ENCODE measurements at places on chromosomes 2 and 18.
A peak's percentile ranks its signal among the peaks of the same experiment; 100 is the strongest.

GRCh38 chr2:165015052-165015642, 59.8 kb upstream of the SLC38A11 start:
- DNase-seq = peak; percentile 54

GRCh38 chr2:143420313-143420712, 291.1 kb downstream of the ARHGAP15 start:
- DNase-seq = no peak

GRCh38 chr2:106030287-106031268, 163.5 kb downstream of the UXS1 start:
- DNase-seq = peak; percentile 32

DNA sequence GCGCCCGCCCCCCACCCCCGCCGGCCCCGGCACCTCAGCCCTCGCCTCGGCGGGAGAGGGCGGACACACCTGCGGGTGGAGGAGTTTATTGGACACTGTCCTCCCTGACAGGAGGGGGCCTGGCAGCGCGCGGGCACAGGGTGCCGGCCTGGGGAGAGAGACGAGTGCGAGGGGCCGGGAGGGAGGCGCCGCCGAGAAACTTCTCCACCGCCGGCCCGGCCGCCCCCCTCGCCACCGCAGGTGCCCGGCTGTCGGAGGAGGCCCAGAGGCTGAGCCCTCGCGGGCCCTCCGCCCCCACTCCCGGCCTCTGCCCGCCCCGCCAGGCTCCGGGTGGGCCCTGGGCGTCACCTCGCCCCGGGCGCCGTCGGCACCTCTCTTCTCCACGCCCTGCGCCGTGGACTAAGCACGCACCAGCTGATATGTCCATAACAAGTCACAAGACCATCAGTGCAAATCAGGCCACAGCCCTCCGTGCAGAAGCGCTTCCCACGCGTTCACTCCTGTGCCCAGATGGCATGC, 311.3 kb downstream of the CELF4 start:
- no peak for DNase-seq

DNA sequence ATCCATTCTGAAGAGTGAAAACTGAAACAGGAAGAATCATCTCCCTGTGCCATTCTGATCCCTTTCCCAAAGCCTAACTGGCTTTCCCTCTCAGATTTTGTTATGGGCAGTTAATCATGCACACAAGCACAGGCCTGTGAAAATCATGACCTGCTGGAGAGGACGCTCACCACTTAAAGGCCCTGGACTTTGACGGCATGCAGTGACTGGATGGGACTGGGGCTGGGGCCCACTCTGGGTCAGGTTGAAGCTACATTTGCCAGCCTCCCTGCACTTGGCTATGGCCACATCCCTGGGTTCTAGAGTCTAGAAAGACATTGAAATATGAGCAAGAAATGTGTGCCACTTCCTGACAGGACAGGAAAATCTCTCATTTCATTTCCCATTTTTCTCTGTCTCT, 12.9 kb downstream of the PDE11A start:
- no peak for DNase-seq

- DNase-seq = peak; percentile 87
These were observed 916 bp upstream of the PDCD1 start for GRCh38 chr2:241859436-241860183.

- DNase-seq = no peak
These were observed 134.0 kb upstream of the LYPD1 start for GRCh38 chr2:132804051-132804450.

GRCh38 chr2:65177751-65178442, 48.0 kb upstream of the RAB1A start:
- no peak for DNase-seq

- no peak for DNase-seq
These were observed 29.0 kb upstream of the KCNG2 start for GRCh38 chr18:79768745-79769144.

- DNase-seq = no peak
These were observed 864.6 kb upstream of the FSHR start for GRCh38 chr2:50018921-50019320.

- no peak for DNase-seq
These were observed 18.0 kb downstream of the MARCHF4 start for GRCh38 chr2:216354306-216354705.

DNA sequence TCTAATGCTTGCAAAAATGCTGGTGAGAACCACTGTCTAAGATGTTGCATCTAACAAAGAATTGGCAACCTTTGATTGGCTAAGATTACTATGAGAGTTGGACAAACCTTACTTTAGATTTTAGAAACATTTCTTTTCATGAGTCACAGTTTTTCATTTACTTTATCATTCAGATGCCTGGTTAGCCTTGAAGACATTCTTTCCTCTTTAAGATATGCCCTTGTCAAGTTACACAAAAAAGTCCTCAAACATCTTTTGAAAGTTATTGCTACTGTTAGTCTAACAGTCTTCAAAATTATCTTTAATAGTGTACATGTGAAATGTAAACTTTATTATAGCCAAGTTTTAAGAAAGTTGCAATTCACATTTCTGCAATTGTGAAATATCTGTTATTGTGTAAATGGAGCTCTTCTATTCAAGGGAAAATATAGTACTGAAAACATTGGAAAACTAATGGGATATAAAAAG, 276.3 kb downstream of the RND3 start:
- no peak for DNase-seq

- DNase-seq = no peak
These were observed 2.9 kb downstream of the RNF149 start for GRCh38 chr2:101305492-101306078.

DNA sequence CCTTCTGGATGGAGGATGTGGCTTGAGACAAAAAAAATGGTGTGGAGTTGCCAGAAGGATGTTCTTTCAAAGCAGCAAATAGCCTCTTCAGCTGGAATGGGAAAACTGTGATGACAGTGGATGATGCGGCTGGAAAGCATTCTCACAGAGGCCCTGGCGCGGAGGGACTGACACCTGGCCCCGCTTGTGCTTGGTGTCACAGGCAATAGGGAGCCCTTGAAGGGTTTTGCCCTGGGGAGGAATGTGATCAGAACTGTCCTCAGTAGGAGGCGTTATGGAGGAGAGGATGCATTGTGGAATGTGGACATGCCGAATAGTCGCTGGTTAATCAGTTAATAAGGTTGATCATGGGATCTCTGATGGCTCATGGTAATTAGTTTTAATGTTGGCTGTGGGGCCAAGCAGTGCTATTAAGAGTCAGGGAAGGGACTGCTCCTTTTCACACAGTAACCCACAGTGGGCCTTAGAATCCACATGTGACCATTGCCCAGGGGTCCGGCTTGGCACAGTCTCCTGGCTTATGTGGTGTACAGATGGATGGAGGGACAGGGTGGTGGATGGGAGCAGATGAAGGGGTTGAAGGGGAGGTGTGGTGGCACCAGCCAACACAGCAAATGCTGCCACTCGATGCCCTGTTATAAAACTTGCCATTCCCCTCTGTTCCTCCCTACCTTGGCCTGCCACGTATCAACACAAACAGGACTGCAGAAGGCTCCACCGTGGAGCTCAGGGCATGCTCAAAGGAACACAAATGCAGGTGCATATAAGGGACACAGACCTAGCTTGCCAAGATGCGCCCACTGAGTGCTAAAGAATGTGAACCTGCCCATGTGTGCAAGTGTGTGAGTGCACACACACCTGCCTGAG, 71.7 kb downstream of the CIB4 start:
- DNase-seq = no peak

- DNase-seq = no peak
These were observed 77.2 kb downstream of the C1D start for GRCh38 chr2:67985586-67985985.

DNA sequence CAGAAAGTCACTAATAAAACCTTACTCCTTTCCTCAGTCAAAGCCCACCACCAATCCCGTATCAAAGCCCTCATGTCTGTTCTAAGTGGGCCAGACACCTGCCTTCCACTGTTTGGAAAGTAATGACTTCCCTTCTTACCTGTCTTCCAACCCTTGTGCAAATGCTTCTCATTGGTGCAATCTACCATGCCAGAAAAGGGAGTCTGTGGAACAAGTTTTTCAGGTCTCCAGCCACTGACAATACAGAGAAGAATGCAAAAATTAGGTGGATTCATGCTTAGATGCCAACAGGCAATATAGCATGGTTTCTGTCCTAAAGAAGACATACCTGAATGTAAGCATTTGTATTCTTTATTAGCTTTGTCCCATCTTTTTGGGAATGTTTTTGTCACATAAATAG, 1140.6 kb upstream of the LRRTM1 start:
- no peak for DNase-seq

DNA sequence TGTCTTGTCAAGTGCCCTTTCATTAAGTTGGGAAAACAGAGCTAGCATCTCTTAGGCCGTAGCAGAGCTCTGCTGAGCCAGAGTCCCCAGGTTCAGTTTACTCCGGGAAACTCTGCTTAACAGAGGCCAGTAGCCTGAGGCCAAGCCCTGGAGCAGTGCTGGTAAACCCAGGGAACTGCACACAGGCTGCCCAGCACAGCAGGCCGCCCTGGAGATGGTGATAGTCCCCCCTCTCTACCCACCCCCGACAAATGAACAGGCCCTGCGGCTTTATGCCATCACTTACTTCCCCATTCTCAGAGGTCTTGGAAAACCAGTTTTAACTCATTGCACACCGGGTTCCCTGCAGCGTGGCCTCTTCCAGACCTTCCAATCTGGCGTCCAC, 3.5 kb downstream of the CNNM4 start:
- no peak for DNase-seq

GRCh38 chr2:109027702-109028101, 38.7 kb upstream of the EDAR start:
- DNase-seq = no peak

GRCh38 chr2:220224691-220225543, 597.5 kb downstream of the SLC4A3 start:
- no peak for DNase-seq

DNA sequence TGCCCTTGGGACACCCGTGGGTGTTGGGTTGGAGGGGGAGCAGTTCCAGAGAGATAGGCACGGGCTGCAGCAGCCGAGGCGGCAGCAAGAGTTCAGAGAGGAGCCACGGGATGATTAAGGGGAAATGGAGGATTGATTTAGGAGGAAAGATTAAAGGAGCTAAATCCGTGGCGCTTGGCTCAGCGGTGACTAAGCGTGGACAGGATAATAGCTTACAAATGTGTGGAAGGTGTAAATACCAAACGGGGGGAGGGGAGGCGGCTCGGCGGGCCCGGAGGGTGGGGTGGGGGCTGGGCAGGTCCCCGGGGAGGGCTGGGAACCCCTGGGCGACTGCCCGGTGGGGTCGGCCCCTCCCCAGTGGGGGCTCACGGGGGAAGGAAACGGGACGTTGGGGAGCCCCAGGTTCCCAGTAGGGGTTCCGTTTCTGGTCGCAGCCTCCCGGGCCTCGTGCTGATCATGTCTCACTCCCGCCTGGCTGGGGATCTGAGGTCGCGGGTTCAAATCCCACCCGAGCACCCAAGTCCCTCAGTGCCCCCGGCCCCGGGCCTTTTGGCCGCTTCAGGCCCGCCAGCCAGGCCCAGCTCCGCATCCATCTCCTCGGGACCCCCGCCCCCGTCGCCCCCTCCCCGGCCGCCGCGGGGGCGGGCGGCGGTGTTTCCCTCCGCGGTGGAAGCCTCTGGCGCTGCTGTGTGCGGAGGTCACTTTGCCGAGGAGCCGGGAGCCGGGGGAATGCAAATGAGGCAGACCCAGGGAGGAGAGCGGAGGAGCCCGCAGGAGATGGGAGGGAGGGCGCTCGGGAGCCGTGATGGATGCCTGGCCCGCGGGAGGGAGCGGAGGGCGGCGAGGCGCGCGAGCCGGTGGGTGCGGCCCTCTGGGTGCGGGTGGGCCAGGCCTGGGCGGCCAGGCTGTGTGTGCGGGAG, 8.1 kb downstream of the ASIC4 start:
- no peak for DNase-seq

- no peak for DNase-seq
These were observed 67.4 kb upstream of the PNPT1 start for GRCh38 chr2:55761024-55761423.

DNA sequence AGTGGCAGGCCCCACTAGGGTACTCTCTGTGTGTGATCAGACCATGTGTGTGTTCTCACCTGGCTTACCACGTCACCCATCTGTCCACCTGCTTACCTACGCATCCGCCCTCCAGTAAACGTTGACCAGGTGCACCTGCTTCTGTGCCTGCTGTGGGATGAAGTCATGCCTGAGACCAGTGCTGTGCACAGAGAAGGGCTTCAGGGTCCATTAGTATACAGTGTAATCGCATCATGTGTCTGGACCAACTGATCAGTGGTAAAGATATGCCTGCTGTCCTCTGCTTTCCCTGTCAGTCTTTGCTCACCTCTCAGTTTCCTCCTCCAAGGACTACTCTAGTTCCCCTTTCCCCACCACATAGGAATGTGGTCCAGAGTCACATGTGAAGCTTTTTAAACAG, 109.3 kb downstream of the FHOD3 start:
- no peak for DNase-seq

DNA sequence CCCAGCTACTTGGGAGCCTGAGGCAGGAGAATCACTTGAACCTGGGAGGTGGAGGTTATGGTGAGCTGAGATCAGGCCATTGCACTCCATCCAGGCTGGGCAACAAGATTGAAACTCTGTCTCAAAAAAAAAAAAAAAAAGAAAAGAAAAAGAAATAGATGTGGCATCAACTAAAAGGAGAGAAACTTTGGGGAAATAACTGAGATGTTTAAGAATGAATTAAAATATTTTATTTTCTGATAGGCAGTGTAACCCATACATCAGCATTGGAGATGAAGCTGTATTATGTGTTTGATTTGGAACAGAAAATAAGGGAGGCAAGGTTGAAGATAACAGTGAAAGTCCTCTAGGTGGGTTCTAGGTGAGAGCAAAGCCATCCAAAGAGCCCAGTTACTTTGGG, 110.7 kb upstream of the HNRNPA3 start:
- no peak for DNase-seq

DNA sequence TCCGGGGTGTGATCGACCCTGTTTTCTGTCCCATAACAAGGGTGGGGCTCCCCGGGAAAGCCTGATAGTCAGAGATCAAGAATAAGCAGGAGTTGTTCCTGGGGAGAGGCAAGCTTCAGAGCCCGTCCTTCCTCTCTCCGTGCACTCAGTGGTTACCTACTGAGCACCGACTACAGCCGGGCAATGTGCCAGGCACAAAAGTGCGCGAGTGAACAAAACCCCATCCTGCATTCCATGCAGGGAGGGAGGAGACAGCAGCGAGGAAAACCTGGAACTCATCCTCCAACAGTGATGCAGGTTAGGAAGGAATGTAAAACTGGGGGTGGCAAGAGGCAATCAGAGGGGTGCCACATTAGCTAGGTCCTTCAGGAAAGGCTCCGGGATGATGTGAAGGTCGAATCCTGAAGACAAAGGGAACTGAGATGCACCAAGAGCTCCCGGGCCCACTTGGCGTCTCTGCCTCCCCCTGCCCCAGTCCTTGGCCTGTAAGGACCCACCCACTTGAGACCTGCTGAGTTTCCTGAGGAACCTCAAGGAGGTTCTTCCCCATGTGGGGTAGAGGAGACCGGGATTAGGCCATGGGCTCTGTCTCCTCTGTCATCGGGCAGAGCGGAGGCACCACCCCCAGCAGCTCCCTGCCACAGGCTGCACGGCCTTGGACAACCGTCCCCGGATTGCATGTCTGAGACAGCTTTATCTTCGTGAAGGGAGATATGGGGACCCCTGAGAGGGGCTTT, 198.2 kb downstream of the NDUFA10 start:
- no peak for DNase-seq

GRCh38 chr18:7844017-7844416, 276.9 kb downstream of the PTPRM start:
- DNase-seq = no peak
